HFFc6 (cell line): ENCODE measurements at places on chromosomes 12 and 14.

GRCh38 chr14:89137526-89138163 lies 279.4 kb downstream of the FOXN3 start:
- DNase-seq, result peak; percentile 97

GRCh38 chr12:91143206-91143605 lies 31.9 kb upstream of the LUM start:
- no peak for DNase-seq

DNA sequence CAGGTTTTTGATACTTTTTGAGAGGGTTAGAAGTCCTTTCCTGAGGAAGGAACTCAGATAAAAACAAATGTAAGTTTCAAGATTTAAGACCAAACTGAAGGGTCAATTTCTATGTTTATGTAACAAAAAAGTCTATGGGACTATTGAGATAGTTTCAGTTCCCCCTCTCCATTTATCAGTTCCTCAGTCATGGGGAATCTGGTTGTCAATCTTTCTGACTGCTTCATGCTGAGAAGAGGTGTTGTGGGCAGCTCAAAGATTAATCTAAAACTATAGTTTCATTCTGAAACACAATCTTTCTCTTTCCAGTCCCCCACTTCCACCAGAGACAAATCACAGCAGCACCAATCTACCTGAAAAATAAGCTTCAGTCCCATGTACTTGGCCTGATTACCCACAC lies 93.7 kb downstream of the KCNMB4 start:
- no peak for DNase-seq

DNA sequence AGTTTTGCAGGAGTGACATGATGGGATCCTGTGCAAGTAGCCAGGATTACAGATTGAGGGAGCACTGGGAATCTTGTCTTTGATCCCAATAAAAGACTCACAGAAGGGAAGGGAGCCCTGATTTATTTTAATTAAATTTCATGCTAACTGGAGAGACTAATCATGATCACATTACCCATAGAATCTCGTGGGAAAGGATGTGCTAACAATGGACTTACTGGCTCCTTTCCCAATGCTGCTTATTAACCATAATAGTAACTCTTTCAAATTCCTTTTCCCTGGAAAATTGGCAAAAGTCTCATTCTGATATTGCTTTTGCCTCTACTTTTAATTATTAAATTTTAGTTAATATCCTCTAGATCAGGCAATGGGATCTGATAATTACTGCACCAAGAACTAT lies 174.8 kb upstream of the AVPR1A start:
- DNase-seq, result no peak

- DNase-seq, result peak; percentile 78
These were observed 157.1 kb upstream of the CCND2 start for GRCh38 chr12:4116251-4117111.

- peak; percentile 76 for DNase-seq
These were observed 19.6 kb downstream of the TMPRSS12 start for GRCh38 chr12:50862316-50862715.

DNA sequence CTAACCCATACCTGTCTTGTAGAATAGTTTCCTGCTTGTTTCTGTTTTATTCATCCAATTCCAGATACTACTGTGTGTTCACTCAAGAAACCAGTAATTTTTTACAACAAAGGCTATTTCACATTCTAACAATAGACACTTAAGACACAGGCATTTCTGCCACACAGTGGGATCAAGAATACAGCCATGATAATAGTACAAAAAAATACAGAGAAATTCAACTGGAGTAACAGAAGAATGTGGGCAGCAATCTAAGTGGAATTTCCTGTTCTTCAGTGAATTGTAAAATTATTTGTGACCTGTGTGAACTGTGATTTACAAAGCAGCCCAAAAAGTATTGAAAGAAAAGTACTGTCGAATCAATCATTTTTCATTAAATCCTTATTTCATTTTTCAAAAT lies 282.9 kb downstream of the CCER1 start:
- DNase-seq, result no peak

- DNase-seq, result no peak
These were observed 135.2 kb downstream of the ADGRD1 start for GRCh38 chr12:131088701-131089530.

DNA sequence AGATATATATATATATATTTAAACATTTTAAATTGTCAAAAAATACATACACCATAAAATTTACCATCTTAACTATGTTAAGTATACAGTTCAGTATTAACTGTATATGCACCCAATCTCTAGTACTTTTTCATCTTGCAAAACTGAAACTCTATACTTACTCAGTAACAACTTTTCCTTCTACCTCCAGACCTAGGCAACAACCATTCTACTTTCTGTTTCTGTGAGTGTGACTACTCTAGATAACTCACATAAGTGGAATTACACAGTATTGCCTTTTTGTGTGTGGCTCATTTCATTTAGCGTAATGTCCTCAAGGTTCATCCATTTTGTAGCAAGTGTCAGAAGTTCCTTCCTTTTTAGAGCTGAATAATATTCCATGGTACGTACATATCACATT lies 8.2 kb downstream of the FAM234B start:
- DNase-seq, result no peak

GRCh38 chr12:3884671-3885070 lies 11.5 kb upstream of the PARP11 start:
- no peak for DNase-seq

GRCh38 chr14:104036212-104036611 lies 49.3 kb upstream of the ASPG start:
- DNase-seq, result no peak

DNA sequence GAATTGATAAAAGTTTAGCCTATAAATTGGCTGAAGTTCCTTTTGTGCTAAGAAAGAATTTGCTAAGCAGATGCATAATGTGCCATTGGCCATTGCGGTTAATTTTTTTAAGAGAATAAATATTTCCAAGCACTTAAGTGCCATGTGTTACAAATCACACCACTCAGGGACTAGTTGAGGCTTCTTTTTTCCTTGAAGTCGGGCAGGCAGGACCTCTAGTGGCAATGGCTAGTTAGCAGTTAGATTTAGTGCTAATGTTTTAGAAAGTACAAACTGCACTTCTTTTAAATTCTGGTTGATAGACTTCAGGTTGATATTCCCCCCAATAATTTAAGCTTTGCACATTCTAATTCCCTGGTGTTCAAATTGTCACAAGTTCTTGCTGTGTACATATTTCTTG lies 294.3 kb downstream of the APAF1 start:
- no peak for DNase-seq

DNA sequence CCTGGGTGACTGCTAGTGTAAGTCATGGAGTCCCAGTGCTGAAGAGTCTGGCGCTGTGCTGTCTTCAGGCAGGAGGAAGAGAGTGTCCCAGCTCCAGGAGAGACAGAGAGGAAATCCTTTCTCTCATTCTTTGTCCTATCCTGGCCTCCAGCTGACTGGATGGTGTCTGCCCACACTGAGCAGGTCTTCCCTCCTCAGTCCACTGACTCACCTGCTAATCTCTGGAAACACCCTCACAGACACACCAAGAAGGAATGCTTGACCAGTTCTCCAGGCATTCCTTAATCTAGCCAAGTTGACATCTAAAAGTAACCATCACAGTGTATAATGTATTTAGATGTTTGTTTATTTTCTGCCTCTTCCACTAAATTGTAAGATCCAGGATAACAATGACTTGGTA lies 53.9 kb downstream of the EMP1 start:
- DNase-seq, result peak; percentile 75

GRCh38 chr14:80868260-80868659 lies 73.3 kb downstream of the CEP128 start:
- DNase-seq, result no peak

- no peak for DNase-seq
These were observed 6.9 kb downstream of the SCARB1 start for GRCh38 chr12:124856842-124857178.

DNA sequence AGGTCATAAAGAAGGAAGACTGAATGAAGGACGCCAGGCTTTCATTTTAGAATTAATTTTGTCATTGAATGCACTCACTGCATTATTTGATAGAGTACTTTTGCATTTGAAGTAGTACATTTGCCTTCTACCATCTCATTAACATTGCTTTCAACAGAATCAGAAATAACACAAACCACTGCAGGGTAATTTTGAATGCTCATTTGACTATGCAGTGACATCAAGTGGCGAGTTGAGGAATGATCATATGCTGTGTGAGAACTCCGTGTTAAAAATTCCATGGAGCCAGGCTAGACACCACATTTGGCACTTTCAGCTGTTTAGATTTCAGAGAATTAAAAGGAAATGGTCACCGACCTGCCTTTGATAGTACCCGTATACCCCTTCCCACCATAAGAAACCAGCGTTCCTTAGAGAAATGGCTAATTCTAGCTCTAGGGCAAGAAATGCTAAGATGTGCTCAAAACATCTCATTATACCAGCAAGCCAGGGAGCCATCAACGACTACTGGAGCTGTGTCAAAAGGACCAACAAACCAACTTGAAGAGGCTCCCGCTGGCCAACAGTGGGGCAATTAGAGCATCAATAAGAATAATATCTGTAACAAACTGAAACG lies 16.5 kb downstream of the HEBP1 start:
- DNase-seq, result peak; percentile 66

DNA sequence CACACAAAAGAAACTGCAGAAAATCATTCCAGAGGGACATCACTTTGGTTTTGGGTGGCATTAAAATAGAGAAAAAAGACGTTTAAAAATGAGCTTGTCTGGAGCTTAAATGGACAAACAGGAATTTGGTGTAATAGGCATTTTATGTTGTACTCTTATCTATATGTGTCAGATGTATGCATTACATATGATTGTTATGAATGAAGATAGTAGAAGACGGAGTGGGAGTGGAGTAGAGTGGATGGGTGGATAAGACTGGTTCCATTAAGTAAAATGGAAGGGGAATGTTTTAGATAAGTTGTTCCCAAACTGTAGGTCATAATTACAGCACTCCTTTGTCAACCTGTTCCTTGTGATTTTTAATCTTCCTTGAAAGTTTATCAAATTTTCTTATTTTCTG lies 1.9 kb downstream of the CCDC91 start:
- no peak for DNase-seq

DNA sequence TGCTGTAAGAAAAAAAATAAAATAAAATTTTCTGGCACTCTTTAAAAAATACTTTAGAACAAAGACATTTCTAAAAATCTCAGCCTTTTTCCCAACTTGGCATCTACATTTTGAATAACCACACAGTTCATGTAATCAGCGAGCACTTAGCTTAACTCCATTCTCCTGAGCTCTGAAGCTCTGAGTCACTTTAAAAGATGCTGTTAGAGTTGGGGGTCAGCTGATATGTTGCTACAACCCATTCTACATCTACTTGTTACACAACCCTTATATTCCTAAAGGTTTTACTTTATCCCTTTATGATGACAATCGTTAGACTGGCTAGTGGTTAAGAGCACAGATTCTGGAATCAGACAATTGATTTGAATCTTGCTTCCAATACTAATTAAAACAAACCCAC lies 48.3 kb downstream of the SLC41A2 start:
- no peak for DNase-seq

DNA sequence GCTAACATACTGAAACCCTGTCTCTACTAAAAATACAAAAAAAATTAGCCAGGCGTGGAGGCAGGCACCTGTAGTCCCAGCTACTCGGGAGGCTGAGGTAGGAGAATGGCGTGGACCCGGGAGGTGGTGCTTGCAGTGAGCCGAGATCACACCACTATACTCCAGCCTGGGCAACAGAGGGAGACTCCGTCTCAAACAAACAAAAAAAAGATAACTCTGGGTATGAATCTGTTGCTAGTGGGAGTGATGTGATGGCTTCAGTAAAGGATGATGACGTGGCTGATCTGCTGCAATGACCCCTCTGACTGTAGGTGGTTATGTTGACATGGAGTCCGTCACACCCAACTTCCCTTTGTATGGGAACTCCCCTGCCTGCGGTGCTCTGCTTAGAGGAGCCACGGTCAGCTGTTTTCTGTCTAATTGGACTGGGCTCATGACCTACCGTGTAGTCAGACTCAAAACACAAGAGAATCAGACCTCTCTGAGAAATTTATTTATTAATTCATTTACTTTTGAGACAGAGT lies 59.1 kb upstream of the MED13L start:
- DNase-seq, result no peak

- no peak for DNase-seq
These were observed 11.7 kb downstream of the TPCN1 start for GRCh38 chr12:113232840-113233585.

DNA sequence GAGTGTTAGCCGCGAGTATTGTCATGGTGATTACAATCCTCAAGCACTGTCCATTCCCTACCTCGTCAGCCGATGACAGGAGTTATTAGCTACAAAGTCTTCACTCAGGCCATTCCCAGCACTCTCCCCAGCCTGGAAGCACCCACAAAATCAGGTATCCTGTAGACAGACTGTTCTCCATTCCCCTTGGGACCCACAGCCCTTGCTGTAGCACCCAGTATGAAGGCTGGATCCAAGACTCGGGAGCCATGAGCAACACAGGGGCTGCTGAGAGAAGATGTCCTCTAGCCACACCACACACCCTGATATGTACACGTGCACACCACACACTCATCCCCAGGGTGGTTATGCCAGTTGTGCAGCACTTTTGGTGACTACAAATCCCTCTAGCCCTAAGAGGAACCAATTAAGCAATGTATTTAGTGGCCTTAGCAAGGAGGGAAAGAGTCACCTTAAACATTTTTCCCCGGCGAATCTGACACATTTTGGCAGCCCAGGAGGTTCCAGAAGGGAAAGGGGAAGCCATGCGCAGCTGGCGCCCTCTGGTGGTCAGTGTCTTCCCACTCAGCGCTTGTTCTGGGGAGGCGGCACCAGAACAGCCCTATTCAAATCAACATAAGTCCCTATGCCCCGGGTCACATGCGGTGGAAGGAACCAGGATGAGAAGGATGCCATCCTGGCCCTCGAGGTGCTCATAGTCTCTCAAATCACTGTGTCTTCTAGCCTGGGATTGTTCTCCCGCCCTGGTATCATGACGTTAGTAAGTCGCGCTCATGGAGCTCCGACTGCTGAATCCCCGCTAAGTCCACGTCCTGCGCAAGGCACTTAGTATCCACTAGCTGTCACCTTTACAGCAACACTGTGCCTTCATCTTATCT lies 96.9 kb downstream of the GCH1 start:
- DNase-seq, result peak; percentile 67
